ENCODE measurements at places on chromosomes 1 and 21.

- DNase-seq = no peak
These were observed 350 bp upstream of the S100A6 start for GRCh38 chr1:153536012-153536670.

- no peak for DNase-seq
These were observed 18.0 kb upstream of the ID3 start for GRCh38 chr1:23577056-23578004.

GRCh38 chr1:44333376-44333775 is 21.7 kb downstream of the ERI3 start:
- DNase-seq = no peak

GRCh38 chr1:168606096-168606495 is 29.7 kb downstream of the XCL1 start:
- DNase-seq = no peak

GRCh38 chr1:182739545-182739944 is 50.0 kb upstream of the NPL start:
- DNase-seq = no peak

GRCh38 chr1:87155170-87155569 is 173.5 kb upstream of the LMO4 start:
- no peak for DNase-seq

DNA sequence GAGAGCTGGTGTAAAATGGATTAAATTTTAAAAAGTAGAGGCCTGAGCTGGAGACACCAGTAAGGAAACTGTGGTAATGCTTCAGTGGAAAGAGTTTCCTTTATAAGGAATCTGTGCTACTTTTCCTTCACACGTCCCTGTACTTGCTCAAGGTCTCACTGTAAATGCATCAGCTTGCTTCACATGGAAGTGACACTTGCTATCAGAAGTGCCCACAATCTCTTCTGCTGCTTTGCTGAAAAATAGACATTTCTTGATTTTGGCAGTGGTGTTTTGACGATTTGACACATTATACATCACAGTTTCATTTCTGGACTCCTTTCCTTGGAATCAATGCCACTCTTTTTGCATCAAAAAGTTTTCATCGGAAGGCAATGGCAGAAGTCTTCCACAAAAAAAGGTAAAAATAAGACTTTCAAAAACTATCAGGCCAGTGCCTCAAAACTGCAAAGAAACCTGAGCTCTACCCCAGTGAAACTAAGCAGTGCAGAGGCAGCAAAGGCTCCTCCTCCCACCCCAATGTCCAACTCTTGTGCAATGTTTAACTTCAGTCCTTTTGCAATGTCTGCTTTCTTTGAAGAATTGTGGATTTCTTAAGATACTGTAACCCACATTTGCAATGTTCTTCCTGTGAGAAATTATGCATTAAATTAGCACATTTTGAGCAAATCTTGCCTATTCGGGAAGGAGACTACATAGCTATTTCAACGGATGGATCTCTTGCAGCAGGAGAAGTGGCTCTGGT is 18.4 kb upstream of the TSPAN2 start:
- no peak for DNase-seq

- no peak for DNase-seq
These were observed 31.1 kb upstream of the DUSP23 start for GRCh38 chr1:159749630-159750029.
